Psoas muscle (tissue), 8 donors: ENCODE measurements at places on chromosomes 6 and 20. TPM values are rescaled to one million over a fixed set of nuclear protein-coding genes. Genes with fewer than 3 reads are reported as not detected.

The EPHA7 gene
- 0.75 TPM for polyA plus RNA-seq

The KCNS1 gene
- under 0.01 TPM for polyA plus RNA-seq

The KHDC1L gene
- polyA plus RNA-seq: not detected

The HRH3 gene
- not detected for polyA plus RNA-seq

The SYNGAP1 gene
- 2.2 TPM for polyA plus RNA-seq

The TMEM170B gene
- 7.4 TPM for polyA plus RNA-seq

The DPPA5 gene
- polyA plus RNA-seq: not detected

The DDAH2 gene
- 13.8 TPM for polyA plus RNA-seq

The ULBP2 gene
- polyA plus RNA-seq: 0.81 TPM

The CGA gene
- polyA plus RNA-seq: 0.18 TPM

The KCNK15 gene
- polyA plus RNA-seq: 0.08 TPM

The MSH5 gene
- polyA plus RNA-seq: 1.4 TPM

The TNF gene
- 0.09 TPM for polyA plus RNA-seq

The PNPLA1 gene
- 0.04 TPM for polyA plus RNA-seq

The EDN3 gene
- polyA plus RNA-seq: 1.5 TPM

The HSP90AB1 gene
- polyA plus RNA-seq: 1,128 TPM

The PI16 gene
- 1.6 TPM for polyA plus RNA-seq

The MAS1 gene
- polyA plus RNA-seq: not detected

The PDE10A gene
- 0.77 TPM for polyA plus RNA-seq

The PHIP gene
- 3.1 TPM for polyA plus RNA-seq

The CST3 gene
- 374 TPM for polyA plus RNA-seq

The ELOVL4 gene
- 0.01 TPM for polyA plus RNA-seq

The FAM8A1 gene
- polyA plus RNA-seq: 10.2 TPM

The WFDC12 gene
- polyA plus RNA-seq: not detected

The HAO1 gene
- polyA plus RNA-seq: not detected

The RNF39 gene
- not detected for polyA plus RNA-seq

The RCAN2 gene
- polyA plus RNA-seq: 2.6 TPM

The SLC22A2 gene
- not detected for polyA plus RNA-seq

The RAMACL gene
- 0.48 TPM for polyA plus RNA-seq

The VGLL2 gene
- polyA plus RNA-seq: 88.1 TPM

The IL17A gene
- not detected for polyA plus RNA-seq

The GMDS gene
- 2.8 TPM for polyA plus RNA-seq

The PTCRA gene
- not detected for polyA plus RNA-seq

The FOXQ1 gene
- polyA plus RNA-seq: not detected

The SNAI1 gene
- polyA plus RNA-seq: 1.1 TPM

The FAM162B gene
- polyA plus RNA-seq: 3.7 TPM

The IL20RA gene
- 0.04 TPM for polyA plus RNA-seq

The HLA-DRA gene
- polyA plus RNA-seq: 32.0 TPM

The PGM3 gene
- 6.5 TPM for polyA plus RNA-seq

The COL11A2 gene
- polyA plus RNA-seq: 0.35 TPM

The BPIFB4 gene
- not detected for polyA plus RNA-seq

The NKX2-2 gene
- polyA plus RNA-seq: not detected

The POPDC3 gene
- polyA plus RNA-seq: 271 TPM

The CFAP206 gene
- 0.10 TPM for polyA plus RNA-seq

The DSP gene
- 0.26 TPM for polyA plus RNA-seq

The KIAA1755 gene
- polyA plus RNA-seq: 0.29 TPM

The WDR27 gene
- polyA plus RNA-seq: 3.1 TPM
